Tongue (tissue), 3 donors: ENCODE measurements at places on chromosomes 7 and 10. TPM values are rescaled to one million over a fixed set of nuclear protein-coding genes. Genes with fewer than 3 reads are reported as not detected.

Gene BMPER
- 30.2 TPM for total RNA-seq

Gene AKR1B15
- 0.31 TPM for total RNA-seq

Gene ANKRD61
- total RNA-seq, result not detected

Gene GRID2IP
- 0.31 TPM for total RNA-seq

Gene SFTPA1
- total RNA-seq, result not detected

Gene ACHE
- 112 TPM for total RNA-seq

Gene OR2A12
- total RNA-seq, result not detected

Gene CALCR
- total RNA-seq, result 7.0 TPM

Gene SEMA3D
- 18.1 TPM for total RNA-seq

Gene MRLN
- 120 TPM for total RNA-seq

Gene NPY
- not detected for total RNA-seq

Gene CYP3A4
- total RNA-seq, result not detected

Gene ZNF117
- total RNA-seq, result 20.4 TPM

Gene GRM3
- not detected for total RNA-seq

Gene MNX1
- total RNA-seq, result not detected

Gene CPN1
- total RNA-seq, result not detected

Gene TMEM248
- total RNA-seq, result 74.5 TPM

Gene ZNF282
- 26.2 TPM for total RNA-seq

Gene ENKUR
- total RNA-seq, result 0.21 TPM

Gene FOXI2
- not detected for total RNA-seq

Gene RAB19
- not detected for total RNA-seq

Gene GPR85
- 1.2 TPM for total RNA-seq

Gene DDC
- total RNA-seq, result not detected

Gene HIP1
- total RNA-seq, result 19.6 TPM

Gene PNLIPRP2
- total RNA-seq, result not detected

Gene ELN
- total RNA-seq, result 208 TPM

Gene TNKS2
- total RNA-seq, result 82.0 TPM

Gene ASIC3
- total RNA-seq, result 0.51 TPM

Gene PANK1
- total RNA-seq, result 27.3 TPM

Gene SHH
- 1.3 TPM for total RNA-seq

Gene CYP2E1
- 0.31 TPM for total RNA-seq

Gene CH25H
- 0.21 TPM for total RNA-seq

Gene ELMO1
- total RNA-seq, result 59.9 TPM

Gene OR2A5
- total RNA-seq, result not detected

Gene CALU
- total RNA-seq, result 261 TPM

Gene HTRA1
- total RNA-seq, result 102 TPM

Gene CHN2
- 7.6 TPM for total RNA-seq
